ENCODE measurements at places on chromosomes 5 and 9.

DNA sequence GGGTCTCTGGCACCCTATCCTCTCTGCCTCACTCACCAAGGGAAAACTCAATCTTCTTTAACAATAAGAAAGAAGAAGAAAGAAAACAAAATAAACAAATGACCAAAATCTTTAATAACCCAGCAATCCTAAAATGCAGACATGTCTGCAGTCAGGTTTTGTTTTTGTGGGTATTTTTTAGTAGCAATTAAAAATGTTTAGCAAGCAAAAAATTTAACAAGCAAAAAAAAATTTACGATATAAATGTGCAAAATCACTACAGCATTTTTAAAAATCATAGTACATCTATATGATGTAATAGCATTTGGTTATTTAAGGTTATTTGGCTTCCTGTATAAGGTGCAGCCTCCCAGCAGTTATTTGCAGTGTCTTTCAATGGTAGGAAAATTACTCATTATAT lies 151.3 kb upstream of the MAP3K1 start:
- DNase-seq, result no peak

DNA sequence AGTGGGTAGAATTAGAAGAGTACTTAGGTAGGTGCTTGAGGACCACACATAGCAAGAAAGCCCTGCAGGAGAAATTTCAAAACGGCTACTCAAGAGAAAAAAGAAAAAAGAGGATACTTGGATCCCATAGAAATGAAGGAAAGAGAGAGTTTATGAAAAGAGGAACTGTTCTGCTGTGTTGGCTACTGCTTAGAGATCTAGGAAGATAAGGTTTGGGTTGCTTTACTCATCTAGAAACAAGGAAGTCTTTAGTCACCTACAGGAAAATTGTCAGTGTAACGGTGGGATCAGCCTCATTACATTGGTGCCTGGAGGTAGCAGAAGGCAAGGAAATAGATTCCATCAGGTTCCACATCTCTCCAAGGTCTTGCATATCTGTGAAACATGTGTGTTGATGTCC lies 14.8 kb upstream of the C5orf46 start:
- no peak for DNase-seq

DNA sequence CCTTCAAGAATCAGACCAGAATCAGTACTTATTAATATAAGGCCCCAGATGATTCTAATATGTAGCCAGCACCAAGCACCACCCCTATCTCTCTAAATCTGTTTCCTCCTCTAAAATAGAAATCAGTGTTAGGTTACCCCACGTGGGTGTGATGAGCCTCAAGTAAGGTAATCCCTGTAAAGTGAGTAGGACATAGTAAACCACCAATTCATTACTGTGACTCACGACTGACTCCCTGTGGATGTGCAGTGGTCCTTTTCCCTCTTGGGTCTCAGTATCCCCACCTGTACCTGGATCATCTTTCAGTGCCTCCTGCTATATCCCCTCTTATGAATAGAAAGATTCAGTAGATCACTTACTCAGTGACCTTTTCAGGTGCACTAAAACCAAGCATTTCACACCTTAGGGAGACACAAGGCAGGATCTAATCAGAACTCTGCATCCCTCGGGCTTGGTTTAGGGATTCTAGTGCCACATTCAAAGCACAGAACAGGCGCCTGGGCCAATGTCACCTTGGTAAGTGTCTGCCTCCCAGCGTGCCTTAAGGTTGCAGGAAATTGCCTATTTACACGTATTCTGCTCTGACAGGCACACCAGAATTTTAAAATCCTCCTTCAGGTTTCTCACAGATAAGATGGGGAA lies 12.2 kb upstream of the ALDH1B1 start:
- DNase-seq, result no peak

DNA sequence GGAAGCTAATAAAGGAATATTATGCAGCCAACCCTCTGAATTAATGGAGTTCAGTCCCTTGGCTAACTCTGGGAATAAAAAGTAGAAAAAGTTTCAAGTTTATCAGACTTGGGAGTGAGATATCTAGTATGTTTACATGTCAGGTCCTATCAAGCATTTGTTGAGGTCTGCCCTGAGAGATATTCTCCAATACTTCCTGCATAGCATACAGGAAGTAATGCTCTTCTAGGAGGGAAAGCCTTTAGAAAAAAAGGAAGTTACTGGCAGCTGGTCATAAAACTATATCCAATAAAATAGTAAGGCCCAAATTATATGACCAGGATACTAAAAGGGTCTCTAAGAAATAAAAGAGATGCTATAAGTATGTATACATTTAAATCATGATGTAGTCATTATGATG lies 594.1 kb upstream of the FTMT start:
- no peak for DNase-seq

DNA sequence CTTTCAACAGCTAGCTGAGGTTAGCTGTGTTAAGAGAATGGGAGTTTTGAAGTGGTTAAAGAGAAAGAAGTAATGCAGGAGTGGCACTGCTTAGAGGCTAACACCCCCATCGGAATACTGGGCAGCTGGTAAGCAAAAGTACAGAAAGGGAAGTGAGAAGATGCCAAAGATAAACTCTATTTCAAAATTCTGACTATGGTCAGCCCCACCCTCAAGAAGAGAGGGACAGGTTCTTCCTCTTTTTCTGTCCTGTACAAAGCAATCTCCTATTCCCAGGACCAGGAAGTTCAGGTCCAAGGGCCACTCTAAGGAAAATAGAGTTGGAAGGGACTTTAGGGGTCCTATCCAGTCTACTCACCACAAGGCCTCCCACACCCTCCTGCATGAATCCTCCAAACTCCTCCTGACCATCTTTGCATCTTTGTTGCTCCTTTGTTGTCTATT lies 45.9 kb upstream of the JAK2 start:
- no peak for DNase-seq

DNA sequence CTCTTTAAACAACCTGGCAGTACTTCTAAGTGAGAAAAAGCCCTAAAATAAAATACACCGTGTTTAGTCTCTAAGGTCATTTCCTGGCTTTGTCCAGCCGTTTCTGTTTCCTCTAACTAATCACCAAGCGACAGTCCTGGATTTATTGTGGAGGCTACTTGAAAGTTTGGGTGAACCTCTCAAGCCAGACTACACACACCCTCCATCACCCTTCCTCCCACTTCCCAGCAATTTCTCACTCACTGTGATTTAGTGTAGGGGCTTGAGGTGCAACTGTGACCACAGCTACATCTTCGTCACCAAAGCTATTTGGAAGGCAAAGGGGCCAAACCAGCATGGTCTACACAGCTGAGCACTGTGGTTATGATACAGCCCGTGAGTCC lies 240.0 kb upstream of the SLC24A2 start:
- DNase-seq, result no peak

DNA sequence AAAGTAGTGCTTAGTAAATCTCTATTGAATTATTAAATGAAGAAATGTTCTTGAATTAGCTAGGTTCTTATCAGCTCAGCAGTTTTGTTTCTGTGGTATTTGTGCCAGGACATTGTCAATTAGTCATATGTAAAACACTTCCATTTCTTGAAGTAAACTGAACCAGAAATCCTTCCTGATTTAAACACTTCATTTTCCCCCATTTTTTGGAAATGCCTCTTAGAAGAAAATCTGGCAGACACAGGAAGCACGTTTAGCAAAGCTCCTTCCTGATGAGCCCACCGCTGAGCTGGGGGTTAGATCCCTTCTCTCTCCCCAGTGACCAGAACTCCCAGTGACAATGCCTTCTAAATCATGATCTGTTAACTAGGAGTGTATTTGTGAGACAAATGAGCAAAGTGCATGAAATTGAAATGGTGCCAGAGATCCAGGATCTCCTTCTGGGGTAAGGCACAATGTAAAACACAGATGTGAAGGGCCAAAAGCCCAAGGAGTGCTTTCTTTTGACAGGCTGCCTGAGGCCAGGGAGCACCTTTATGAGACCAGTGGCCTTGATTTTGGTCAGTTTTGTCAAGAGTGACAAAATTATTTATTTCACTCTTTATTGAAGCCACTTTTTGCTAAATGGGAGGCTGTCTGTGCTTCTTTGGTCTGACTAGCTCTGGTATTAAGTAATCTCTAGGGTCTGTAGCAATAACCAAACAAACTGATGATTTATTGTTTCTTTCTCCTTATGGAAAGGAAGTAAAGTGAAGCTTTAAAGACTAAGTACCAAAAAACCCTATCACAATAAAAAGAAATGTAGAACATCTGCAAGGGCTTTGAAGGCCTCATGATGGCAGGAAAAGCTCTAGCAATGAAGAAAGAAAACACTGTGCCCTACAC lies 25.5 kb upstream of the RUSC2 start:
- DNase-seq, result no peak

GRCh38 chr9:120873512-120873911 lies 3.5 kb downstream of the PHF19 start:
- DNase-seq, result no peak

- no peak for DNase-seq
Measured at GRCh38 chr5:55896663-55897062, 45.5 kb downstream of the IL31RA start.

DNA sequence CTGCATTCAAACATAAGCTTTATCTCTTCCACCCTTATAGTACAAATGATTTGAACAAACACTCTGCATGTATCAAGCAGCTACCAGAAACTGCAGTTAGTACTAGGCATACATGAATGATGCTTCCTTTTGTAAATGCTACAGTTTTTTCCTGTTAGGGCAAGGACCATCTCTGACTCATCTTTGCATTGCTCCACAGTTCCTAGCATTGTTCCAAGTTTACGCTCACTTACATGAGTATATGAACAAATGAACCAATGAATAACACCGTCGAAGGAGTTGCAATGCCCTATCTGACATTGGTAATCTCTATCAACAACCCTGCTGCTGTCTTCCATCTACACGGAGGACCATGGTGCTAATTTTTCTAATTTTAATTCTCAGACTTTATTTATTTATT lies 2.1 kb upstream of the ALDH7A1 start:
- no peak for DNase-seq

DNA sequence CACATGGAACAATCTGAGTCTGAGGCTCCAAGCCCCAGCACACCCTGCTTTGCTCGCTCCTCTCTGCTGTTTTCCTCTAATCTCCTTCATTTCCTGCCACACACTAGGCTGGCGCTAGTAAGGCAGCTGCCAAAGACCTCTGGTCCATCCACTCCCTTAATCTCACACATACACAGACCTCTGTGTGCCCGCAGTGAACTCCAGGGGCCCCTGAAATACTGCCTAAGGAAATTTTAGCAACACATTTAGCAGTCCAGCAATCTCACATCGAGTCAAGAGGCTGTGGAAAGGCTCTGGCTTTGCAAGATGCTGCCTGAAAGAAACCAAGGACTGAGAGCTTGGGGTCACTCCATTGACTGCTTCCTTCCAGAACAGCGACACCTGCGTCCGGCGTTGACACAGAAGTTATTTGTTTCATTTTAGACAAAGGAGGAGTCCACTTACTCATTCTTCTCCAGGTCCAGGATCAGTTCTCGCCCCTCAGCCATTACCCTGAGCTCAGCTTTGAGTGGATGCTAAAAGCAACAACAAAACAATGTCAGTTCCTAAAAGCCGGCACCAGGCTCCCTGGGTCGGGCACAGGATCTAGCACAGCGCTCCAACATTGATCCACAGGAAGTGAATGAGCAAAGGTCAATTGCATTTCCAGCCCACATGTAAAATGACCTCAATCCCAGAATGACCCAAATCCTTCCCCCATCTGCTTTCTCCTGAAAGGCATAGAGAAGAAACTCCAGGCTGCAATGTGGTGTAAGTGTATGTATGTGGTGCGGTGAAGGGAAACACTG lies 11.5 kb downstream of the ADAM19 start:
- DNase-seq, result no peak

DNA sequence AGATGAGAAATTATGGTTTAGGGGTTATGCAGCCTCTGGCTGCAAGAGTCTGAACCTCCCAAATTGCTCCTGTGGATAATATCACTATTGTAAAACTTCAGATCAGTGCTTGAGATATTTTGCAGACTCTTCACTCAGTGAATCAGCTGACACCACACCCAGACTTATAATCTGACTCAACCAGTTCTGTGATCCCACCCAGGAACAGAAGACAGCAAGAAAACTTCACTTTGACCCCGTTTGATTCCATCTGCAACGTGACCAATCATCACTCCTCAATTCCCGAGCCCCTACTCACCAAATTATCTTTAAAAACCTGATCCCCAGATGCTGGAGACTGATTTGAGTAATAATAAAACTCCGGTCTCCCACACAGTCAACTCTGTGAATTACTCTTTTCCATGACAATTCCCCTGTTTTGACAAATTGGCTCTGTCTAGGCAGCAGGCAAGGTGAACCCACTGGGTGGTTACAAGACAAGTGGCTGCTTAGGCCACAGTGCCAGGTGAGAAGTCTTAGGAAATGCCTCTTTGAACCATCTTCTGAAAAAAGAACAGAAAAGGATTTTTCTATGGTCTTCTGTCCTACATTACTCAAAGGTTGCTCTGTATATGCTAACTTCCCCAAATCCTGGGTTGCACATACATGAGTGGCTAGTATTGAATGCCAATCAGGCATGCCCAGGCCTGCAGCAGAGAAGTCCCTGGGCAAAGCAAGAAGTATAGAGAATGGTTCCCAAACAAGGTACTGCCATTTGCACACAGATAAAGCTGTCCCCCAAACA lies 588.0 kb downstream of the PRELID2 start:
- no peak for DNase-seq

- no peak for DNase-seq
Measured at GRCh38 chr5:134082264-134082992, 32.1 kb upstream of the TCF7 start.

GRCh38 chr5:133531594-133531993 lies 80.7 kb downstream of the FSTL4 start:
- DNase-seq, result no peak

GRCh38 chr9:92721548-92721947 lies 43.1 kb downstream of the BICD2 start:
- DNase-seq, result no peak

GRCh38 chr9:5596173-5596572 lies 32.7 kb upstream of the RIC1 start:
- no peak for DNase-seq

- DNase-seq, result no peak
Measured at GRCh38 chr5:81409896-81410295, 16.0 kb upstream of the ACOT12 start.

DNA sequence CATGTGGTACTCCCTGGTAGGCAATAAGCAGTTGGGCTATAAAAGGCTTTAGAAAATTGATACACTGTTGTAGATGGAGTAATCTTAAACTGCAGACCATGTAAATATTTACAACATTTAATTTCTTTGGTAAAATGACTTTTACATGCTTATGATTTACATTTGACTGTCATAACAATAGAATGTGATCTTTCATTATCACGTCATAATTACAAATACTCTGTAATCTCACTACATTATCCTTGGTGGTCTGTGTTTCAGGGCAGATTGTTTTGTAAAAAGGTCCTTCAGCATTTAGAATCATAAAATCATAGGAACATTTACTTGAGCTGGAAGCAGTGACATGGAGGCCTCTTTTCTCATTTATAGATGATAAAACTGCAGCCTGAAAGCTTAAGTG lies 73.3 kb upstream of the PRRC1 start:
- no peak for DNase-seq

GRCh38 chr9:133188006-133188842 lies 20.8 kb downstream of the OBP2B start:
- no peak for DNase-seq

DNA sequence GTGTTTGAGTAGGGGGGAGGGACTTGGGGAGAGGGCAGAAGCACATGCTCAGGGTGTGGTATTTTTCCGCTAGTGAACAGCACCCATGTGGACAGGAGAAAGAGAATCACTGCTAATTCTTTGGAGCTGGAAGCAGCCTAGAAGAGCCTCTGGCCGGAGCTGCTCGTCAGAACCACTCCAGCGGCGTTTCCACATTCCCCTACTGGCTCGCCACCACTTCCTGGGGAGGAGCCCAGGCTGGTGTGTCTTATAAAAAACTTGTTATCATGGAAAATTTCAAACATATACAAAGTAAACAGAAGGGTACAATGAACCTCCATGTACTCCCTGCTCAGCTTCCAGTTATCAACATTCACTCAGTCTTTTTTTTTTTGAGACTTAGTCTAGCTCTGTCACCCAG lies 26.7 kb downstream of the LHX2 start:
- DNase-seq, result no peak
